HFF-Myc (cell line): ENCODE measurements at places on chromosomes 4 and X.

GRCh38 chr4:38728631-38729141 is 54.1 kb downstream of the TLR10 start:
- no peak for DNase-seq

- DNase-seq: no peak
These were observed 211.4 kb downstream of the ENOX2 start for GRCh38 chrX:130691576-130691975.

- DNase-seq: no peak
These were observed 4.8 kb upstream of the FBXL5 start for GRCh38 chr4:15659768-15660570.

- no peak for DNase-seq
These were observed 91.1 kb upstream of the ANKRD50 start for GRCh38 chr4:124803641-124804040.

DNA sequence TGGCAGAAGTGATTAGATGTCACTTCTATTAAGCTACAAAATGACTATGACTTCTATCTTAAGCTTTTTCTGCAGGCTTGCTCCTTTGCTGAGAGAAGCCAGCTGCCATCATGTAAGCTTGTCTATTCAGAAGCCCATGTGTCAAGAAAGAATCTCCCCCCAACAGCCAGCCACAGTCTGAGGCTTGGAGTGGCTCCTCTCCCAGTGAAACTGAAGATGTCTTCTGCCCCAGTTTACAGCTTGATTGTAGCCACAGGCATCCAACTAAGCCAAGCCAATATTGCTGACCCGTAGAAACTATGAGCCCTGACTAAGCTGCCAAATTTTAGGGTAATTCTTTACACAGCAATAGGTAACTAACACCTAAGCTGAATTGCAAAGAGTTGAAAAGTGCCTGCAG is 26.7 kb upstream of the SLC10A7 start:
- DNase-seq: no peak

DNA sequence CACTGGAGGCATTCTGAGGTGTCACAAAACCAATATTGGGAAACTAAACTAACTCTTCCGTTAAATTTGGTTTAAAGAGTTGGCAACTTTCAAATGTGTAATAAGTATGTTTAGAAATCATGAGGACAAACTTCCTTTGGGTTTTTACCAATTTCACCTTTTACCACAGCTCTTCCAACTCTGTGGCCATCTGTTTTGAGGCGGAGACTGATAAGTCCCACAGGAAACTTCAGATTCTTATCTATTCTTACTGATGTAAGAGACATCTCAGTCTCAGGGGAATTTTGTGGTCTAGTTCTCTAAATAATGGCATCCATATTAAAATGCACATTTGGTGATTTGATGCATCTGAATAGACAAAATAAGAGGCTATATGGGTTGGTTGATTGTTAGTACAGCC is 229.2 kb upstream of the AFF2 start:
- DNase-seq: no peak

DNA sequence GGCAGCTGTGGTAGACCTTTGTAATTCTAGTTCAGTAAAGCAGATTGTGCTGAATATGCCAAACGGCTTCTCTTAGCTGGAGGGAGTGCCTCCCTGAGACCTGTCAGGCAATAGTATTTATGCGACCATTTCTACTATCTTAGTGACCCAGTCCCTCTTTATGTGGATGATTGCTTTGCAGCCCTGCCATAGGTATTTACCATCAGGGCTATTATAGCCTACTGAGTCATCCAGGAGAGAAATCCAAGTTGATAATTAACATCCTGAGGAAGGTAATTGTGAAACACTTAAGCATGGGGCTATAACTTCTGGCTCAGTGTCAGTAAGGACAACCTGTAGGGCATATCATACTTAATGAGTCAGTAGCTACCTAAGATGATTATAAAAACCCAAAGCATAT is 103.9 kb upstream of the MAOA start:
- DNase-seq: no peak

- DNase-seq: no peak
These were observed 11.3 kb downstream of the RASSF6 start for GRCh38 chr4:73608689-73609594.

GRCh38 chr4:2354118-2354517 is 64.3 kb downstream of the ZFYVE28 start:
- no peak for DNase-seq

DNA sequence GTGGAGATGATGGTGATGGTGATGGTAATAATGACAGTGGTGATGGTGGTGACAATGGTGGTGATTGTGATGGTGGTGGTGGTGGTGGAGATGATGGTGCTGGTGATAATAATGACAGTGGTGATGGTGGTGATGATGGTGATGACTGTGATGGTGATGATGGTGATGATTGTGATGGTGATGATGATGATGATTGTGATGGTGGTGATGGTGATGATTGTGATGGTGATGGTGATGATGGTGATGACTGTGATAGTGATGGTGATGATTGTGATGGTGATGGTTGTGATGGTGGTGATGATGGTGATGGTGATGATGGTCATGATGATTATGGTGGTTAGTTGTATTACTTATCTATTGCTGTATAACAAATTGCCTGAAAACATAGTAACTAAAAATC is 108.9 kb upstream of the NKX1-1 start:
- no peak for DNase-seq

- DNase-seq: no peak
These were observed 48.3 kb upstream of the C4orf54 start for GRCh38 chr4:99705891-99706290.

DNA sequence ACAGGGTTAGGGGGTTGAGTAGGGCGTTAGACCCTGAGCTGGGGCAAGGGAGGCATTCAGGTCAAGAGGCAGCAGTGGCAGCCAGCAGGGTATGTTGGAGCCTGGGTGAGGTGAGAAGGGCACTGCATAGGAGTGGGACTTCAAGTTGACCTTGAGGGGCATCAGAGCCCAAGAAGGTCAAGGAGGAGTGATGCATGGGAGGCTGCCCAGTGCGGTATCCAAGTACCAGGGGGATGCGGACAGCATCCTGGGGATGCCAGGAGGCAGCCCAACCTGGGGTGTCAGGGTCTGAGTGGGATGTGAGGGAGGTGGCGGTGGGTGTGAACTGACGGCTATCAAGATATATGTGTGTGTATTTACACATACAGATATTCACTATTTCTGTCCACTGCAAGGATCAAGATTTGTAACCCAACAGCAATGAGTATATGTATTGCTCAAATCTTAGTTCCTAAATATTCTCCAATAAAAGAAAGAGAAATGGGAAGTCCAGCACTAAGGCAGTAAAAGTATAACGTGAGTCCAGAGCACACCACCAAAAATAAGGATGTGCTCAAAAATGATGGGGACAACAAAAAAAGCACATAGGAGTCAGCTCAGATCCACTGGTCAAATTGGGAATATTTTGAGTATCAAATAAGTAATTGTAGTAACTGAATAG is 9.8 kb upstream of the DCLK2 start:
- no peak for DNase-seq

GRCh38 chr4:158327525-158327924 is 117.2 kb downstream of the TMEM144 start:
- DNase-seq: no peak
